ENCODE measurements at places on chromosomes 2 and 18.

- DNase-seq, result no peak
Measured at GRCh38 chr2:29831560-29831959, 89.8 kb downstream of the ALK start.

- peak; percentile 13 for DNase-seq
Measured at GRCh38 chr2:144183727-144184126, 336.2 kb downstream of the ZEB2 start.

DNA sequence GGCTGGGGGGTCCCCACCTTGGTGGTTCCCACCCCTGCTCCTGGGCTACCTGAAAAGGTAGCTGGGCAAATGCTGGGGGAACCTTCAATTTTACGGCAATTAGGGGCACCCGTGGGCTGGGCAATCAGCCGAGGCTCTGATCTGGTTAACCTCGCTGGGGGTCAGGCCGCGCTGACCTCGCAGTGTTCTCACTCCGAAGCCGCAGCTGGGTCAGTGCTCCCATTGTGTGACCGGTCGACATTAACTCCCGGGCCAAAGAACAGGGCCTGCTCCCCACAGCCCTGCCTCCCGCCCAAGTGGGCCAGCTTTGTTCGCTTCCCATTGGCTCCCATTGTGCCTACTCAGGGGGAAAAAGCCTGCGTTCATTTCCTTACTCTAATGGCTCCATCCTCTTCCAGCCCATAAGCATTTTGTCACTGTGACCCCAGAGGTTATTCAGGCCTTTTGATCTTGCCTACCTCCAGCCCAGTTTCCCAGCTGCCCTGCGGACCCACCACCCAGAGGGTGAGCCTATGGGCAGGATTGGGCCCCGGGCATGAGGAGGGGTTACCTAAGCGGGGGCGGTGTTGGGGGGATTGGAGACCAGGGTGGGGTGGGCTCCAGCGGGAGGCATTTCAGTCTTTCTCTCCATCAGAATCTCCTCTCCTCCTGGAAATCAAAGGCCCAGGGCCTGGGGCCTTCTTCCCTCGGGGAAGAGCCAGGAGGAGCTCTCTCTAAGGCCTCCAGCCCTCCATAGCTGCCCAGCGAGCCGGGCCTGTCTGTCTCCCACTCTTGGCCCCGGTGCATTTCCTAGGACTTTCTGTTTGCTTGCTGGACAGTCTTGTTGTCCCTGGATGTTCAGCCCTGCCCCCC lies 90.1 kb downstream of the MYCN start:
- DNase-seq, result no peak

- no peak for DNase-seq
Measured at GRCh38 chr2:3827673-3828575, 124.5 kb downstream of the DCDC2C start.

DNA sequence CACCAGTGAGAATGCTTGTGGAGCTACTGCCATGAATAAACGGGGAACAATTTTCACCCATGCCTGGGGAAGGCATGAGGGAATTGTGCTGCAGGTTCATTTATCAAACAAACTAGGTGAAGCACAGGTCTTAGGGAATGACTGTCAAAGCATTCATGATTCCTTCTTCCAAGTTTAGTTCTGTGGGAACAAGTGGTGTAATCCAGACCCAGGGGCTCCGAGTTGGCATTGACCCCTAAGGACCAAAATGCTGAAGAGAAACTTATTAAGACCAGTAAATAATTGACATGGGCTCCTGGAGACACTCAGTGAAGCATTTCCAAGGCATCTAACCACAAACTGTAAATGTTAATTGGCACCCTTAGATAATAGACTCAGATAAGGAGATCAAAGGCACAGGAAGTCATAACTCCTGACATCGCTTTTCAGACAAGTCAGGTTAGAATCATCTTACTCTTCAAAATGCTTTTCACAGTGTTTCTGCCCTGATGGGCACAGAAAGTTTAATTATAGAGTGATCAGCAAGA lies 96.9 kb downstream of the SPP2 start:
- DNase-seq, result no peak

DNA sequence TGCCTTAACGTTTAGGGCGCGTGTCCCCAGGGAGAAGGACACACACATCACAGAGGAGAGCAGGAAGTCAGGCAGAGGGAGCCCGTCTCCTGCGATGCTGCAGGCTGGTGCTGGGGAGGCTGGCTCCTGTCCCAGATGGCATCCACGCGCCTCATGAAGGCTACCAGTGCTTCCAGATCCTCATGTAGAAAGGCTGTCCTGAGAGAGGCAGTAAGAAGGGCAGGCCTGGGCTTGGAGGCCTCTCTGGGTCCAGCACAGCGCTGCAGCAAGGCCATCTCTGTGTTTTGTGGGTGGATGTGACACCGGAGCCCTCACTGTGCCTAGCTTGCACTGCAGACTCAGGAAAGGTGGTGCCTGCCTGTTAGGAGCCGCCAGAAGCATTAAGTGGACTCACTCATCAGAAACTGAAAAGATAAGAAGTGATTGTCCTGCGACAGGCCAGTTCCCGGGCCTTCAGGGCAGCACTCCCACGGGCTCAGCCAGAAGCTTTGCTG lies 62.7 kb downstream of the FAM168B start:
- DNase-seq, result no peak

DNA sequence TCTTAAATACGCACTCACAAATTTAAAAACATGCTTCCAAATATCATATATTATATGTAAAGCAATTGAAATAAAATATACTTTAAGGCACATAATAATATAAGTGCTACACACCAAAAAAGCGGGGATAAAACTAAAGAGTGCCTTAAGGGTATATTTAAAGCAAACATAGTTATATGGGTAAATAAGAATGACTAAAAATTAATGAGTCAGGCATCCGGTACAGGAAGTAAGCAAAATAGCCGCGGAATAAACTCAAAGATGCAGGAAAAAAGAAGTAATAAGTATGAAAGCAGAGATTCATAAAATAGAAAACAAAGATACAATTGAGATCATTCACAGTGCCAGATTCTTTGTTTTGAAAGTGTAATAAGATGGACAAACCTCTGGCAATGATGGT lies 503.5 kb upstream of the SOX11 start:
- no peak for DNase-seq

DNA sequence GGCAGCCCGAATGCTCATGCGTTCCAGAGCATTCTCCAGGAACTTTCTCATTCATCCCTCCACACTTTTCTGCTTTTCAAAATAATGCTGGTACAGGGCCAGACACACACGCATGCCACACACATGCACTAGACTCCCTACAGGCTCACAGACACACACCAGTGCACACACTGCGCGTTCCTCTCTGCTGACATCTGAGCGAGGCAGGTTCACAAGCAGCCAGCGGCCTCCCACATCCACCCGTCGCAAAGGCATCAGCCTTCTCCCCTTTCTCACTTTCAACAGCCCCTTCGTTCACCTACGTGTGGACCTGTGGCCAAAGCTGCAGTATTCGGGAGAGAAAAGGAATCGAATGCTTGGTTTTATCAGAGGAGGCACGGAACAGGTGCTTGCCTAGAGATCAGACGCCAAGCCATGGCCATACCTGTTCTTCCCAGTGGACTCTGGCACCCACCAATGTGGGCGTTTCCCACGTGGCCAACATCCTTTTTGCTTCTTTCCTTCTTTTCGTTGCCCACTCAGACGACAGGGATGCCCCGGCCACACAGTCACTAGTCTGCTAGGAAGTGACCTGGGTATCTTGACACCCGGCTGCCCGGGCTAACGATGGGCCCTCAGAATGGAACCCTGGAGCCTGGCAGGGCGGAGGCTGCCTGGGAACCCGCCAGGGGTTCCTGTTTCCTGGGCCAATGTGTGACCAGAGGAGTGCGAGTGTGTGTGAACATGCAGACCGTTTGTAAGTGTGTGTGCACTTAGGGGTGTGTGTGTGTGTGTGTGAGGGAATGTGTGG lies 85.8 kb upstream of the ID2 start:
- DNase-seq, result no peak

DNA sequence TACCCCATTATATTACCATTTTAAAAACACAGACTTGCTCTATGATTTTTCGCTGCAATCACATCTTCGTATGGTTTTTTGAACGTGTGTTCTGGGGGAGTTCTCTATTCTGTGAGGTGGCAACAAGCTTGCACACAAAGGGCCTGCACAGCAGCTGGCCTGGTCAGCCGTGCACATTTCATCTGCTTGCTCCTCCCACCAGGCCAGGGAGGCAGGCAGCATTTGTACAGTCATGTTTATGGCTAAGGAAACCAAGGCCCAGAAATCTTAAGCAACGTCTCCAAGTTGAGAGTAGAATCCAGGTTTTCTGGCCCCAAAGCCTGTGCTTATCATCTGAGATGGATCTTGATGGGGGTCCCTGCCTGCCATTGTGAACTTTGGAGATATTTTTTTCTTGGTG lies 106.4 kb upstream of the SMIM21 start:
- no peak for DNase-seq

GRCh38 chr18:48714873-48715272 lies 176.0 kb downstream of the CTIF start:
- DNase-seq, result no peak

DNA sequence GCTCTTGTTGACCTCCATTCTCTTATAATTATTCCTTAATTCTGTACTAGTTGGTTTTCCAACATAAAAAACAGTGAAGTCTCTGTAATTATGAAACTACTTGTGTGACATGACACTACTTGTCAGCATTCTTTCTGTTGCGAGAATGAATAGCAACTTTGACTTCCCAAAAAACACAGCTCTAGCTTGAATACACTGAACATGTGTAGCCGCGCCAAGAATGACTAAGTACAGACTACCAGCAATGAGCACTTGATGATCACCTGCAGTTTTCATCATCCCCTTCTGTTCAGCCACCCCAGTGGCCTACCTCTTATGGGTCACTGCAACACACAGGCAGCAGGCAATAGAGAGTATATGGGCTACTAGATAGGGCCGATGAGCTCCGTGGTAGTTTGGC lies 229.3 kb downstream of the TGIF1 start:
- DNase-seq, result no peak

DNA sequence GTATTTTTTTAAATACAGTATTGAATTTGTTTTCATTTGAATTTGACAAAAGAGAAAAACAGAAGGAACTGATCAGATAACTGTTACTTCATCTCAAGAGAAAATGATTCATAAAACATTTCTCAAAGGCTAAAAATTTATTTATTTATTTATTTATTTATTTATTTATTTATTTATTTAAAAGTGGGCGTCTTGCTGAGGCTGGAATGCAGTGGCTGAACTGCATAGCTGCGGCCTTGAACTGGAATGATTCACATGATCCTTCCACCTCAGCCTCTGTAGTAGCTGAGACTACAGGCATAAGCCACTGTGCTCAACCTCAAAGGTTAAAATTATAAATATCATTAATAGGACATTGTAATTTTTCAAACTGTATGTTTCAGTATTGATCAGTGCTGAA lies 4.5 kb upstream of the PUM2 start:
- no peak for DNase-seq

DNA sequence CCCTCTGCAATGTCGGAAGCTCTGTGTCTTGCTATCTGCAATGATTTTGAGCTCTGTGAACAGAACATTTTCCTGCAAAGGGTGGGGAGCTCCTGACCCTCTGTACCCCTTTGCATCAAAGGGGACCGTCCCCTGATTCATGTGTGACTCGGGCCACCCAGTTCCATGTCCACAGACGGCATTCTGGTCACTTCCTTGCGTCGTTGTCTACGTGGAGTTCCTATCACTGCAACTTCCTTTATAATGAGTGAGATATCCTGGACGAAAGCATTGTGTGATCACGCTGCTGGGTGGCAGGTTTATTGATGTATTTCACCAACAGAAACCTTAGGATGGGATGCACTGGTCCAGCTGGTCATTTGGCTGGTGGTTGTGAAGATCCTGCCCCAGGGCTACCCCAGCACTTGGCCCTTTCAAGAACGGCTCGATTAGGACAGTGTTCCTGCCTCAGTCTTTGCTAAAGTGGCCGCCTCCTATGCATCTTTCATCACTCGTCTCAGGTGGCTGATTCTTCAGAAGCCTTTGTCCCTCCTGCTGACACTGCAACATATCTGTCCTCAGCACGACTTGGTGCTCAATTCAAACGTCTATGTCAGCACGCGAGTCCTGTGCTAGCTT lies 202.7 kb downstream of the ACKR3 start:
- no peak for DNase-seq

DNA sequence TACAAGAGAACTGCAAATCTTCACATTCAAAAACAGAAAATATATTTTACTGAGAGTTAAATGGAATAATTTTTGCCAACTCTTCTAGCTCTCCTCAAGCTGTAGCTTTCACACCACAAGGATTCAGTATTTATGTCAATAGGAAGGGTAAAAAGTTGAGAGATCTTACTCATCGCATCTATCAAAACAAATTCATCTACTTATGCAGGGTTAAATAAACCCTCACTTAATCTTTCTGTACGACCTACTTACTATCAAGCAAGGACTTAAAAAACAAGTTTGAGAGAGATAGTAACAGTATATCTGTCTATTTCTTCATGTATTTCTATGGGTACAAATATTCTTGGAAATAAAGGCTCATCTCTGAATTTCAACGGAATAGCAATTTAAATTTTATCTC lies 35.5 kb downstream of the SIGLEC15 start:
- no peak for DNase-seq

GRCh38 chr18:79530821-79531220 lies 135.1 kb downstream of the NFATC1 start:
- no peak for DNase-seq

GRCh38 chr2:174681099-174682006 lies 82.9 kb downstream of the CHRNA1 start:
- DNase-seq, result no peak

- no peak for DNase-seq
Measured at GRCh38 chr2:96114546-96114902, 1.8 kb downstream of the ADRA2B start.
